ENCODE measurements at places on chromosomes 7 and 10.

DNA sequence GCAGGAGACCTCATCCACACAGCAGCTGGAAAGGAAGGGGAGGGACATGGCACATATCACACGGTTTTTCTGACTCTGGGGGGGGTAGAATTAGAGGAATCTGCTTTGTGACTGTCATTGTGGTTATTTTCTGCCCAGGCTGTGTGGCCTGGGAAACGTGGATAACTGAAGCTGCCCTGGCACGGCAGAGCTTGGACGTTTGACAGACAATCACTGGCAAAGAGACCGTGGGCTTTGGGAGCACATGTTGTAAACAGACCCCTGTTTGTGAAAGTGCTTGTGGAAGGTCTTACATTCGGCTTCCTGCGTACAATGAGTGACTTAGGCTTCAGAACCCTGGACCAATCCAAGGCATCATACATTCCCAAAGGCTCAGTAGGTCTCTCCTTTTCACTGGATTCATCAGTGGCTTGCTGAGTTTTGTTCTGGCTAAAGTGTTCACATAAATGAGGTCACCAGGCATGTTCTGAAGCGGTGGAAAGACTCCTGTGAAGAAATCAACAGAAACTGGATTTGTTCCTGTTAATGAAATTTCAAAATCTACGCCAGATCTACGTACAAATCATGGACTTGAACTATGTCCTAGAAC lies 188.2 kb downstream of the TEX36 start:
- no peak for DNase-seq

DNA sequence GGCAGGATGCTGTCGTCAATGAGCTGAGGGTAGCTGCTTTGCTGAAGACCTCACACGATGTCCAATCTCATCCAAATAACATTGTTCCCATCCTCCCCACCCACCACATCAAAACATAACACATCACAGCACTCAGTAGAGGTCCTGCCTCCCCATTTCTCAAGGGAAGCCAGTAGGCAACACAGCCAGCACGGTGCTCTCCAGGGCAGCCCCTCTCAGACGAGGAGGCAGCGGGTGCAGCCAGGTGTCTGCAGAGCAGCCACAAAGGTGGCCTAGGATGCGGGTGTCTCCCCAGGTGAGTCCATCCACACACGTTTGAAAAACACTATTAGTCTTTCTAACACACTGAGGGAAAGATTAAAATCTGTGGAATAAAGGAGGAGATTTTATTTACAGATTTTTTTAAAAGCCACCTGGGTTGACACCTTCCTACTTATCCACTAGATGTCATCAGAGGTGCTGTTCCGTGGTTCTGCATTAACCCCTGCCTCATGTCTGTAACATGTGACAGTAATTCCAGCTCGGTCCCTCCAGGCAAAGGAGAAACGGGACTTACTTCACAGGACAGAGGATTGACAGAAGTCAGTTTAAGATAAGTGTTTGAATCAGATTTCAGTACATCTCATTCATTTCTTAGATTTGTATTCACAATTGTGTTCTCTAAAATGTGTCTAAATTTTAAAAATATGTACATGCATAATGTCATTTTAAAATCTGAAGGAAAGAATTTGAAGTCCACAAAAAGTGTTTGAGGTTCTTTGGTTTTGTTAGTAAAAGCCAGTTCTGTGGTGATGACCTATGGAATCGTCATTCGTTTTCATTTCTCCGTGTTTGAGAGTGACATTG lies 68.0 kb downstream of the LANCL2 start:
- DNase-seq, result no peak

- peak; percentile 3 for DNase-seq
These were observed 65.1 kb downstream of the CLEC2L start for GRCh38 chr7:139588632-139589031.

DNA sequence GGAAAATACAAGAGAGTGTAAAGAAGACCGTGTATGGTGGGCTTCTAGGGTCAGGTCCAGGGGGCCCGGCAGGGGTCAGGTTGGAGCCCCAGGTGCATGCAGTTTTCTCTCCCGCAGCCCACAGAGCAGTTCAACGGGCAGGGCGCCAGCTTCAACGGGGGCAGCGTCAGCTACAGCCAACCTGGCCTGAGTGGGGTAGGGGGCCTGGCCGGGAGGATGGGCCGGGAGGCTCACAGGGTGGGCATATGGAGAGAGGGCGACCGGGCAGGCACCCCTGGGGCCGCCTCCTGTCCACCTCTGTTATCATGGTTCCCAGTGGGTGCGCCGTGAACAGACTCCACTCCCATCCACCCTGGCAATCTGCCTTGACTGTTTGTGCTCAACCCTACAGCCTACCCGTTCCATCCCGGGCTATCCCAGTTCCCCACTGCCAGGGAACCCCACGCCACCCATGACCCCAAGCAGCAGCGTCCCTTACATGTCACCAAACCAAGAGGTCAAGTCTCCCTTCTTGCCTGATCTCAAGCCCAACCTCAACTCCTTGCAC lies 11.5 kb downstream of the ZMIZ2 start:
- no peak for DNase-seq

GRCh38 chr7:19106241-19107080 lies 11.0 kb downstream of the TWIST1 start:
- no peak for DNase-seq

GRCh38 chr7:13920053-13920697 lies 69.3 kb downstream of the ETV1 start:
- peak; percentile 95 for DNase-seq

- no peak for DNase-seq
These were observed 21.4 kb downstream of the DENND2A start for GRCh38 chr7:140619176-140619575.

GRCh38 chr7:148622887-148623585 lies 32.5 kb downstream of the C7orf33 start:
- no peak for DNase-seq

DNA sequence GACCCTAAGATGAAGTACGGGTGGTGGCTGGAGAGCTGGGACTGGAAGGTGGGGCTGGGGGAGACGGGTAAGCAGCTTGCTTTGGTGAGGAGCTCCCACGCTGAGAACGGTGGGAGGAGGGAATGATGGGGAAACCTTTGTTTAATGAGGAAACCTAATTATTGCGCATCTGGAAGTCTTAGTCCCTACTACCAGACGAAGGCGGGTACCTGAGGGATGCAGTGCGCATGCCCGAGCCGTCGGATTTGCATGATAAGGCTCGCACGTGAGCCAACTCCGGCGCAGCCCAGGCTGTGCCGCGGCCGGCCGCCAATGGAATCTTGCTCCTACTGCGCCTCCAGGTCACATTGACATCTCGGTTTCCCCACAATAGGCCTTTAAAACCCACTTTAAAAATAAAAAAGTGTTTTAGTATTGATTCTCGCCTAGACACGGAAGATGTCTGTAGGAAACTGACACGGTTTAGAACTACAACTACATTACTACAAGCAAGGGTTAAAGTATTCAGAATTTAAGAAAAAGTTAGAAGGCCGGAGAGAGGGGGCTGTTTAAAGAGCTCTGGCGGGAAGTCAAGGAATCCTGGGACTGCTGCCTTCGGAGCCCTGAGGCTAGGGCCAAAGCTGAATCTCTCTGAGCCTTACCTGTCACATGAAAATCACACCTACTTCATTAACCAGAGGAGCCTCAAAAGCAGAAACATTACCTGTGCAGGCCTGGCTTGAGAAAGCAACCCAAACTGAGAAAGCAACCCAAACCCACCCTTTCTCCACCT lies 12.1 kb upstream of the DLX6 start:
- no peak for DNase-seq

- no peak for DNase-seq
These were observed 563.7 kb downstream of the GRM8 start for GRCh38 chr7:126689037-126689436.

All from stromal cell of bone marrow (primary cell).